ENCODE measurements at places on chromosomes 2 and 18.
A peak's percentile ranks its signal among the peaks of the same experiment; 100 is the strongest.

DNA sequence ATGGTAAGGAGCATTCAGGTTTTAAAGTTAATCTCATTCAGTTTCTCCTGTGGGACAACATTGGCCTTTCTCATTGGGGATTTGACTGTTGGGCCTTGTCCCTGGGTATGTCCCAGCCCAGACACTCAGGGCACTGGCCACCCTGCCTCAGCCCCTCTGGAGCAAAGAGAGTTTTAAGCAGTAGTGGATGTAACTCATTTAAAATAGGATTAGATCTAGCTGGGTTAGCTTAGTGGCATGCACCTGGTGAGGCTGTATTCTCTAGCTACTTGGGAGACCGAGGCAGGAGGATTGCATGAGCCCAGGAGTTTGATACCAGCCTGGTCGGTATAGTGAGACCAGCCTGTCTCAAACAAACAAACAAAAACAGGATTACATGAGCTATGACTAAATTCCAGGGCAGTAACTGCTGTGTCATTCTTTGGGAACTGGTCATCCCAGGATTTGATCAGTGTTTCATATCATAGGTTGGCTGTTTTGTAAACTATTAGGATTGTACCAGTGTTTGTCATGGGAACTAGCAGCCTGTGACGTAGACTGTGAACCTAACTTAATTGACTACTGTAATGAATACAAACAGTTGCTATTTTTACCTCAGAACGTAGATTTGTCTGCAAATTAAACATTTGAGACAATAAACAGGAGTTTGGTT is 12.5 kb downstream of the INPP4A start:
- DNase-seq: peak; percentile 30

DNA sequence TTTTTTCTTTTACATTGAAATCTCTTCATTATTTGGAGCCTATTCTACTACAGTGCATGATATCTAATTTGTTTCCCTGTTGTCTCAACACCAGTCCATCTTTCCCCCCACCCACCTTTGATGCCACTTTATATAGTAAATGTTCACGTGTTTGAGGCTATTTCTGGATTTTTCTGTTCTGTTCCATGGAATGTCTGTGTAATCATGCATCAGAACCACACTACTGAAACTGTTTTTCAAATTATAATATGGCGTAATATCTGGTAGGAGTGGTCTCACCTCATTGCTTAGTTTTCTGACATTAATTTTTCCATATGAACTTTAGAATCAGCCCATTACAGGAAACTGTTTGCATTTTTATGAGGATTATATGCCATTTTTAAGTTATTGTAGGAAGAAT is 19.1 kb upstream of the NARS1 start:
- DNase-seq: no peak

DNA sequence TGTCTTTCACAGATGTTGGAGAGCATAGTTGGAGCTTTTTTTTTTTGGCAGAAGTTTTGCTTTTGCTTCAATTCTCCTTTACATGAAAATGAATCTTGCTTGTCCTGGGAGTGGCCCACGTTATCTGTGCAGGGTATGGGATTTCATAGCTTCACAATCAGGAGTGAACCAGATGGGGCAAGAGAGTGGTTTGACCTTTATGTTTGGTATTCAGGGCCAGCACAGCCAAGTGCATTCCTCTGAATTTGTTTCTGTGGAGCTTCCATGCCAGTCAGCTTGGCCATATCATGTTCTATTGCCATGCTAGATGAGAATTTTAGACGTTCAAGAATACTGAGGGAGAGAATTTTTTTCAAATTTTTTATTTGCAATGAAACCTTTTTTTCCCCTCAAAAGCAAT is 116.6 kb downstream of the PRPF40A start:
- DNase-seq: no peak

DNA sequence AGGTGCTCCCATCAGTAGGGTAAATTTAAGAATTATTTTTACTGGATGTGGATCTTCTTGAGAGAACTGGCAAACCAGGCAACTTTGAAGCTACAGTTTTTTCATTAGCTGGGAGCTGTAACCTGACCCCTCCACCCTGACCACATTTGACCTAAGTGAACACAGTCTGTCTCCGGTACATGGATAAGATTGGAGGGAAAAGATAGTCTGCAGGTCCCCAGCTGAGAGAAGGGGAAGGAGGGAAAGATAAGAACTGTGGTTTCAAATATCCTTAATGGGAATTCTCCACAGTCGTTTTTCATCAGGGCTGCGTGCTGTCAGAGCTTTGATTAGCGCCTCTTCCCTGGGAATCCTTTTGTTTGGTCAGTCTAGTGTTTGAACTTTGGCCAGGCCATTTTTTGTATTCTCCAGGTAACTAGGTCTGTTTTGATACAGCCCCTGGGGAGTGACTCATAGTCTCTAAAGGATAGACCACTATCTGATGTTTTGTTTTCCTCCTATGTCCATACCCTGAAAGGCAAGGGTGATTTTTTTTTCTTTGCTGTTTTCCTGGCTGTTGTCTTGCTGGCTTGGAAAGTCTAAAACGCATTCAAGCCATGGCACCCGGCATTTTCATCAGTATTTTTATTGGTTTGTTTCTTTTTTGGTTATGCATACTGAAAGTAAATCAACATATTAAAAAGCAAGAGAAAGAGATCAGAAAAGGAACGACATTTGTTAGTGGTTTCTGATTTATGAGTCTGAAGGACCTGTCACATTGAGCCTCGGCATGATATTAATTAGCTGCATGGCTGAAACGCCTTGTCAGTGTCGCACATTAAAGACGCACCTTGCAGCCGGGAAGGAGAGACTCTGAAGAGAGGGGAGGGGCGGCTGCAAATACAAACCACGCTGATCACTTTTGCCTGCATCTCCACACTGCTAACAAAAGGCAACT is 183.4 kb upstream of the FN1 start:
- peak; percentile 81 for DNase-seq

- DNase-seq: no peak
Observed at GRCh38 chr18:31386741-31387140, 10.2 kb downstream of the DSG4 start.

DNA sequence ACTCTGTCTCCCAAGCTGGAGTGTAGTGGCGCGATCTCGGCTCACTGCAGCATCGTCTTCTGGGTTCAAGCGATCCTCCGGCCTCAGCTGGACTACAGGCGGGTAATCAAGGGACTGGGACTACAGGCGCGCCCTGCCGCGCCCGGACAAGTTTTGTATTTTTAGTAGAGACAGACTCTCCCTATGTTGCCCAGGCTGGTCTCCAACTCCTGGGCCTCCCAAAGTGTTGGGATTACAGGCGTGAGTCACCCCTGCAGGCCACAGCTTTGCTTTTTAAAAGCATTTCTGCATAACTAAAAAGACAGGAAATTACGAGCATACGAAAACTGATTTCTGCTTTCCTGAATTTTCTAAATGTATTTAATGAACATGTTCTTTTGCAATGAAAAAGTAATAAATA is 916 bp upstream of the OSBPL1A start:
- peak; percentile 47 for DNase-seq

DNA sequence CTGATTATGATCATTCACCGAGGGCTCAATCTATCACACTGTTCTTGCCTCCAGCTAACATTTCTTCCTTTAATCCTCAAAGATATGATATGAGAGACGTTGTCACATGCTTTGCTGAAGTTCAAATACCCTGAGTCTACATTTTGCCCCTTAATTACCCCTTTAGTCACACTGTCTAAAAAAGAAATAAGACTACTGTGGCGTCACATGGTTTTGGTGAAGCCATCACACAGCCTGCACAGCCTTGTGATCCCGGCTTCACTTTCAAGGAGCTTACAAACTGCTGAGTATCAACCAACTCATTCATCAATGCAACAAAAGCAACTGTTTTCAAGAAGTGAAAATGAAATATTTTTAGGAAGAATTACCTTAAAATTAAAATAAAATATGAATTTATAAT is 31.9 kb upstream of the SOCS6 start:
- DNase-seq: no peak

- DNase-seq: peak; percentile 86
Observed at GRCh38 chr2:24816884-24817283, 23.7 kb downstream of the CENPO start.

GRCh38 chr2:107817378-107817777 is 9.3 kb upstream of the RGPD4 start:
- DNase-seq: no peak

DNA sequence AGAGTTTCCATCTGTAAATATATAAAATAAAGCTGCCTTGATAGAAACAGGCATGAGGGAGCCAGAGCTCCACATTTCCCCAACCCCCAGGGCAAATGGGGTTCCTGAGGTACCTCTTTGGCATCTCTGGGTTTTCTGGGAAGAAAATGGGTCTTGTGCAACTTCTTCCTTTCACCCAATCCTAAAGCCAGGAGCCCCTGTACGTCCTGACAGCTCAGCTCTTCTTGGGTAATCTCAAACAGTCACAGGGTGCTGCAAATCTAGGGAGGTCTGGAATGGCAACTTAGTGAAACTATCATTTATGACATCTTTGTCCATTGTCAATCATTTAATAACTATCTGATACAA is 36.6 kb upstream of the STAT1 start:
- peak; percentile 91 for DNase-seq

GRCh38 chr2:126659562-126660467 is 3.9 kb downstream of the GYPC start:
- no peak for DNase-seq

DNA sequence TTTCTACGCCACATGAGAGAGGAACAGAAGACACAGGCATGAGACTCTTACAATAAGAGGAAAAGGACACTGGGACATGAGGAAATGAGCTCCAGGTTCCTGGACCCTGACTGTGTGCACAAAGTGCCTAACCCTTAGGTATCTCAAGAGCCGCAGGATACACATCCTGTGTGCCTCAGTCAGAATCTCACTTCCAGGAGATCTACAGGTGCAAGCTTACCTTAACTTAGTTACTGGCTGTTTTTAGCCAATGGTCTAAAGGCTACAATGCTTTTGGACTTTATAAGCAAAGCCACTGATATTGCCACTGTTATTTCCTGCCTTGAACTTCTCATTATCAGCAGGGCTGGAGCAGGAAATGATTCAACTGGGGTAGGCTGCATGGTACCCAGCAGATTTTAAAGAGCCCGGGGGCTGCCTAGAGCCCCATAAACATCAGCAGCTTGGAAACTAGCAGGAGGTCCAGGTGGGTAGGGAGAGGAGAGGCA is 254.4 kb downstream of the ZNF521 start:
- peak; percentile 7 for DNase-seq

GRCh38 chr2:78615956-78616355 is 409.5 kb upstream of the REG3G start:
- no peak for DNase-seq

DNA sequence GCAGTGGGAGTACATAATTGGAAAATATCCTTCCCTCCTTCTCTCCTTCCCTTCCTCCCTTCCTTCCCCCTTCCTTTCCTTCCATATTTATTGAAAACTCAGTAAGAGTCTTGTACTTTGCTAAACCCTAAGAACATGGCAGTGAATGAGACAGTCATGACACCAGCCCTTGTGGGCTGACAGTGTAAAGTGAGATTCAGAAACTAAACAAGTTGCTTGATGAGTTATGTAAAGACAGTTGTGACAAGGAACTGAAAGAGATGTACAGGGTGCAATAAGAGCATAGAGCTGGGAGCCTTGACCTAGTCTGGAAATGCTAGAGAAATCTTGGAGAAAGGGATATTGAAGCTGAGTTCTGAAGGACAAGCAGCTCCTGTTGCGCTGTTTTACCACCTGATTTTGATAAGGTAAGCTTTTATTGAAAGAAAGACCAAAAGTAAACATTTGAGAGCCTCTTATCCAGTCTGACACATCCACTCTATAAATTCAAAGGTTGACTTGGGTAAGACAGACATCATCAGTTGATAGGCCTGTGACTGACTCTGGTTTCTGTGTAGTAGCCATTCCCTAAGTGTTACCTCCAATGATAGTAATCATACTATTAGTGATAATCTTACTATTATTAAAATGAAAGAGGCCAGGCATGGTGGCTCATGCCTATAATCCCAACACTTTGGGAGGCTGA is 66.5 kb upstream of the SKOR2 start:
- no peak for DNase-seq

DNA sequence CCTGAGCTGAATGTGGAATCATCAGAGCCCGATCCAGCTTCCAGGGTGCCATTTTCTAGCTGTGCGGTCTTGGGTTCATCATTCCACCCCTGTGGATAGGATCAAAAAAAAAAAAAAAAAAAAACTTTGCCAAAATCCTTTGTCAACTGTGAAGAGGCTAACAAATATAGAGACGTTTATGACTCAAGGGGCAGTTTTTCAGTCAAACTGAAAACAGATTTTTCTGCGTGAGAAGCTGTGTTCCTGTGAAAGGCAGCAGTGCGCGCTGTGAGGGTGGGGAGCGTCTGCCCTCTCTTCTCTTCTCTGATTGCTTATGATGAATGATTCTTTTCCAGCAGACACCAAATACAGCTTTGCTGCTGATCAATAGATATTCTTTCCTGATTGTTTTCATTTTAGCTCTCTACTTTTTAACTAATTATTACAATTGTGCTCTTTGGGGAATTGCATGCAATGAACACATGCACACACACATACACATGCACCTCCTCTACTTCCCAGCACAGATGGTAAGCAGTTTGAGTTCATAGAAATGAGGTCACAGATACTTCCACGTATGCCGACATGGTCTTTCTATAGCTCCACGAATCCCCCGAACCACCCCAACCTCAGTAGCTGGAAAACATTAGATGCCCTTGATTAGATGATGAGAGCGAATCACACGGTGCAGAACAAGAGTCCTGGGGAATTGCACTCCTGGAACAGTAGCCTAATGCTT is 175.4 kb downstream of the NRP2 start:
- DNase-seq: peak; percentile 60

DNA sequence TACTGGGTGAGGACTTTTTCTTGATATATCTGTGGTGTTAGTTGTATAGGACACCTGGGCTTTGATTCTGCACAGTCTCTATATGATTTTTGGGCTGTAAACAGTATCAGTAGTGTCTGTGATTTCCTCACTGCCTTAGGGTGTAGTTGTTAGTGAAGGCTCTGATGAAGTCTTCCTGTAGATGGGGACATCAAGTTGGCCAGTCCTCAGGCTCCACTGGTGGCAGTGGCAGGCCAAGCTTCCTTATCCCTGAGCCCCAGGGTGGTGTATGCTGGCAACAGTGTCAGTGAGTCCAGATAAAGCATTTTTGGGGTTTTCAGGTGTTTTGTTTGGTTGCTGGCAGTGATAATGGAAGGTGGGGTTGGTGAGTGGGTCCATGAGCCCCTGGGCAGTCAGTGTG is 961.4 kb downstream of the DSC3 start:
- DNase-seq: no peak

DNA sequence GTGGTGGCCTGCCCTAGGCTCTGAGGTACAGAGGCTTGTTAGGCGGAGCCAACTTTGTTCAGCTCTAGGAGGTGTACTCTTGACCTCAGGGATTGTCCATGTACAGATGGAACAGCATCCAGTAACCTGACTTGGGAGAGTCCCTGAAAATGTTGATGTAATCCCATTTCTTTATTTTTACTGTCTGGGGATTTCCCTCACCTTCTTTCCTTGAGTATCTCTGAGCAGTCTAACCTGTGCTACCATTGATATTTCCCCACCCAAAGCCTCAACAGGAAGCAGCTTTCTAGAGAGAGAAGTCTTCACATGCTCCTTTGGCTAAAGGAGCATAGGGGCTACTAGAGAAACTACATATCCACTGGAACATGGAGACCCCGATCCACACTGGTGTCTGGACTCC is 10.4 kb downstream of the IL36A start:
- DNase-seq: no peak

GRCh38 chr2:45649858-45650811 is 1.3 kb upstream of the PRKCE start:
- no peak for DNase-seq

- DNase-seq: no peak
Observed at GRCh38 chr2:181575650-181576025, 81.3 kb downstream of the CERKL start.
